Stimulated activated CD4-positive, alpha-beta T cell treated with anti-CD3 and anti-CD28 coated beads, TNF-alpha, amount 100 ng/mL, for 24 hours (primary cell): ENCODE measurements at places on chromosomes 7 and 10.

DNA sequence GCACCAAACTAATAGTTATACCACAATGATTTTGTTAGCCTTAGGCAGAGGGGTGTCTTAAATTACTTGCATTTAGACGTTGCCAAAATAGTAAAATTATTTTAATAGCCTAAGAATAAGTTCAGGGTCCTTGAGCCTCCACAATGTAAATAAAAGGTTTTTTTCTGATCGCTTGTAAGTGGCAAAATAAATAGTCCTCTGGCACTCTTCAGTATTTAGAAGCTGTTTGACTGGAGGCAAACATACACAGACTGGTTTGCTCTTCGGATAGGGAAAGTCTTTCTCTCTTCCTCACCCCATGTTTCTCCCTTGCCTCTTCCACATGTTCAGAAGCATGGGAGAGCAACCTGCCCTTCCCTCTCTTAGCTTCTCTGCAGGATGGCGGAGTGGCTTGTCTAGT is 49.5 kb upstream of the FAM180A start:
- DNase-seq, result no peak

DNA sequence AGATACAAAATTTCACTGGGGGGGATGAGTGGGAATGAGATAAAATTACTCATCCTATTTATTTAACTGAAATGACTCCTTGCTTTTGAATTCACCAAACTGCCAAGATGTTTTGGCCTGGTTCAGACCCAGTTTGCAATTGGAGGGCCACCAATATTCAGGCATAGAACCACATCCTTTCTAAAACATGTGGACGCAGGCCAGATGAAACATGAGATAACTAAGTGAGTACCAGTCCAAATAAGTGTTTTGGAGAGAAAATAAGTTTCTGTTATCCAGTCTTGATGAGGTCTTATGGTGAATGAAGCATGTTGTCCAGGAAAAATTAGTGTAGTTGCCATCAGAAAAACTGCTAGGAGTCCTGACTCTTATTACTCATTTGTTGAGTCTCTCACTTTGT is 36.3 kb upstream of the PDK4 start:
- no peak for DNase-seq

GRCh38 chr10:17431871-17432311 is 22.5 kb downstream of the ST8SIA6 start:
- DNase-seq, result no peak

- no peak for DNase-seq
Observed at GRCh38 chr7:47741984-47742383, 160.1 kb upstream of the TNS3 start.

DNA sequence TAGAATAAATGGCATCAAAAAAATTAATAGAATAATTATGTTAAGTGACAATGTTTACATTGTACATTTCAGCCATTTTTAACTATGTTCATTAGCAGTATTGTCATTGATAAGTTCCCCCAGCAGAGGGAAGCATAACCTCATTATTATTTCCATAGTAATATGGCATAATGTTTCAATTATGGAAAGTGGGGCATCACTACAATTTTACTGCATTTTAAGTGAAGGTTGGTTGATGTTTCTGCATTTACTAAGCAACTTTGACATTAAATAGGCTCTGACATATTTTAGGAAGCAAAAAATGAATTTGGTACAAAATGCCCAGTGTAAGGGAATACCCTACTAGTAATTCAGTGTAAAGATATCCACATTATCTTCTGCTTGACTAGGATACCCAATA is 218.3 kb downstream of the SEMA3A start:
- no peak for DNase-seq
